Stimulated activated CD4-positive, alpha-beta T cell treated with anti-CD3 and anti-CD28 coated beads, TNF-alpha, amount 100 ng/mL, for 1 hour (primary cell): ENCODE measurements at places on chromosomes 3 and 15.

DNA sequence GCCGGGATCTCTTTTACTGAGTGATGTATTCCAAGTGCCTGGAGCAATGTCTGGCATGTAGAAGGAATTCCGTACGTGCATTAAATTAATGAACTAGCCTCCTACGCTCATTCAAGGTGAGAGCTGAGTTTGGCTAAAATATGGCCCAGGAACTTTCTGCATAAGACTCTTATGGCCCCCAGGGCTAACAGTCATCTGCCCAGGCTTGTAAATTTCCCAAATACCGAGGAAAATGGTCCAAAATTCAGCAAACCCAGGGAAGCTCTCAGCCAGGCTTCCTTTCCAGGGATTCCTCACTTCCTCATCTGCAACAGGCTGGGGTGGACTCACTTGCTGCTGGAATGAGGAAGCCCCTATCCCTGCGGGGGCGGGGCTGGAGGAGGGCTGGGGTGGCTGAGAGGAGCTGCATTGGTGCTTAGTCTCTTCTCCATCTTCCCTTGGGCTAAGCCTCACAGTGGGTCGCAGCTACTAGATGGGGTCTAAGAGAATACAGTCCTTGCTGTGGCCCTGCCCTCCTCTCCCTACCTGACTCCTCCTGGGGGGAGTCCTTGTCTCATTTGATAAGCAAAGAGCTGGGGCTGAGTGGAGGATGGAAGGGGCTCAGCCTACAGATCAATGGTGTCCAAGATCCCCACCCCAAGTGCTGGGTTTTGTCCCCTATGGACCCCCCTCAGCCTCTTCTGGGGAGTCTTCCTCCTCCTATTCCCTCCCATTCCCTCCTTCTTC, 28.5 kb upstream of the APOD start:
- no peak for DNase-seq

DNA sequence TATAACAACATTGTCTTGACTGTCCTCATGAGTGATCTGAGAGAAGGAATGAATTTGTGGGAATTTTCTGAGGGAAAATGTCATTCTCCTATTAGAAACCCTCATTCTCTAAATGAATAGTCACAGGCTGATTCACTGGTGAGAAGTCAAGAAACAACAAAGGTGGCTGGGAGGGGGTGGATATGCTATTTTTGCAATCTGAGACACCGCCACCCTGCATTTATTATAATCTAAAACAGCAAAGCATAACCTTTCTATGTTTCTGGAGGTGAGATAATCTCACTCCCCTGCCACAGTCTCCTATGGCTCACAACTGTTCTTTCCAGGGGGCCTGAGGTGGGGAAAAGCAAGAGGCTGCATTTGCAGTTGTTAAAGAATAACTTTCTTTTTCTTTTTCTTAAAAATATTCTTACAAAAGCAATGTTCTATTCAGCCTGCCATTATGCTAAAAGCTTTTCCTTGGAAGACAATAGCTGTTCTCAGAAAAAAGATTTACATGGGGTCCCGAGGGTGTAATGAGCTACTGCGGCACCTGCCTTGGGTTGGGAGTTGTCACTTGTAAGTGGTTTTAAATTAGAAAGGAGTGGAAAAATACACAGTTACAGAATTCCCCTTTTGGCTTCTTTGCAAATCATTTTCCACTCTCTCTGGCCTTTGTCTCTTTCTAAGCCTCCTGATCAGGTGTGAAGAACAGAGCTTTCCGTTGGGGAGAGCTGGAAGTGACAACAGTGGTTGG, 220.9 kb downstream of the AGBL1 start:
- no peak for DNase-seq

- no peak for DNase-seq
These were observed 14.8 kb downstream of the PRC1 start for GRCh38 chr15:90979582-90979981.

- no peak for DNase-seq
These were observed 9.1 kb downstream of the CHD2 start for GRCh38 chr15:92909136-92909781.

GRCh38 chr3:193863657-193864357, 270.8 kb downstream of the OPA1 start:
- no peak for DNase-seq
